Stimulated activated CD8-positive, alpha-beta memory T cell treated with anti-CD3 and anti-CD28 coated beads, Interleukin-2, amount 100 ng/mL, for 1 hour (primary cell): ENCODE measurements at places on chromosomes 2 and 18.

- DNase-seq, result no peak
Measured at GRCh38 chr2:120933693-120934573, 198.3 kb downstream of the GLI2 start.

DNA sequence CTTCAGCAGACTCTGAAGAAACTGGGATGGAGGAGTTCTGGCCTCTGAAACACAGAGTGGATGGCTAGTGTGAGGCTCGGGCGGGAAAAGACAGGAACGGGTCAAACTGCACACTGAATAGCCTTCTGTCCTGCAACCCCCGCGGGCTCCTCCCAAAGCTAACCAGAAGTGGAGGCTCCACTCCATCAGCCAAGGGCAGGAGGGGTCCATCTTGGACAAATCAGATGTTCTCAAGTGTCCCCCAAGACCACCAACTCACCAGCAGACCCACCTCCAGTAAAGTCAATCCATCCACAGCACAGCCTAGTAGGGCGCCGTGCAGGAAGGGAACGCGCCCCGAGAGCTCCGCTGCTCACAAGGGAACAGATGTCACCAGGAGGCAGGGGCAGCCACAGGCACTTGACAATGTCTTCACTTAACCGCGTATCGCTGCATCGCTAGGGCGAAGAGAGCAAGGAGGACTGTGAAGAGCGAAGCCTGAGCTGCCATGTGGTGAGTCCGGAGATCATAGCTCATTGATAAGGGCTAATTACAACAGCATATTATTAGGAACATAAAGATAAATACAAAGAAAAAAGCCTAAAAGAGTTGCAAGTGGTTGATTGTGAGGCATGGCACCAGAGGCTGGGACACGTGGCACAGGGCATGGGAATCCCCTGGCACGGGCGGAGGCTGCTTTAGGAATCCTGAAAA lies 494.6 kb upstream of the MYT1L start:
- DNase-seq, result no peak

- DNase-seq, result no peak
Measured at GRCh38 chr2:240716130-240716798, 24.6 kb downstream of the AQP12A start.

DNA sequence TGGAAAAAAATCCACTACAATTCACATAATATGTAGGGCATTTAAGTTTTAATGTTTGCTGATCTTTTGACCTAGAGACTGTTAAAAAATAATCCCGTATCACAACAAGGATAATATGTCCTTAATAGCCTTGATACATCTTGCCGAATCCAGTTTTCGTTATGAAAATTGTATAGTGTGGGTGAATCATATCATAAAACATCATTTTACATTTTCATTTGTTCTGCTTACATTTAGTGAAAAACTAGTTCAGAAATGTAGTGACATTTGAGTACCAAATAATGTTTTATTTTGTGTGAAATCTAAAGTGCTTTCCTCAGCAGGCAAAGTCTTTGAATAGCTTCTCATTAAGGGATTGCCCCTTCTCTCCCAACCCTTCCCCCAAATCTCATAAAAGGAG lies 1.9 kb downstream of the AFTPH start:
- DNase-seq, result no peak

GRCh38 chr2:110101280-110101844 lies 14.3 kb downstream of the MALL start:
- DNase-seq, result no peak

- DNase-seq, result no peak
Measured at GRCh38 chr2:157901325-157901724, 25.2 kb upstream of the ACVR1 start.

- DNase-seq, result no peak
Measured at GRCh38 chr2:240449764-240450531, 14.5 kb downstream of the GPC1 start.

GRCh38 chr2:209977386-209978239 lies 24.8 kb upstream of the RPE start:
- no peak for DNase-seq

- no peak for DNase-seq
Measured at GRCh38 chr2:235384624-235385023, 109.2 kb upstream of the AGAP1 start.

- DNase-seq, result no peak
Measured at GRCh38 chr2:128797092-128797491, 478.4 kb upstream of the HS6ST1 start.

GRCh38 chr2:220281771-220282170 lies 654.3 kb downstream of the SLC4A3 start:
- no peak for DNase-seq

DNA sequence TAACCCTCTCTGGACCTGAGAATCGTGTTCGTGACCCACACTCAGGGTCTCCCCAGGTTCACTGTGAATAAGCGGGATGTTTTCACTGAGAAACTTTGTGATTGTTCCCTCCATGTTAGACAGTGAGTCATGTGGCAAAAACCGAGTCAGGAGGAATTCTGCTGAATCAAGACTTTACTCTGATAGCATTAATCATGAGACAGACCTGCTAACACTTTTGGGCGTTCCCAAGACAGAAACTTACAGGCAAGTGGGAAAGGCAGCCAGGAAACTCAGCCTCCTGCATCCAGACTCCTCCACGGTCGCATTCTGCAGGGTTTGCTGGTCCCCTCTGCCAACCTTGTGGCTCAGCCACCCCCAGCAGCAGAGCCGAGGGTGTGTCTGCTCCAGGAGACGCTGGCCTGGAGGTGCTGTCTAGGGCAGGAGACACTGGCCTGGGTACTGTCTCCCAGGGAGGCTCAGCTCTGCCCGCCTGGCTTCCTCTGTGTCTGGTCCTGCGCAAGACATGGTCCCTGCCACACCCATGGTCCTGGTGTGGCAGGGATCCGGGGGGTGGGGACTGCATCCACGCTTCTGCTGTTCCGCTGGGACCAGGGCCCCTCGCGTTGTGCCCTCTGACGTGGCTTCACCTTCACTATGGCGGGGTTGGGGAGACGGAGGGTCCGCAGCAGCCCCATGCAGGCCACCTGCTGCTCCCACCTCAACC lies 177.4 kb downstream of the TWIST2 start:
- DNase-seq, result no peak

DNA sequence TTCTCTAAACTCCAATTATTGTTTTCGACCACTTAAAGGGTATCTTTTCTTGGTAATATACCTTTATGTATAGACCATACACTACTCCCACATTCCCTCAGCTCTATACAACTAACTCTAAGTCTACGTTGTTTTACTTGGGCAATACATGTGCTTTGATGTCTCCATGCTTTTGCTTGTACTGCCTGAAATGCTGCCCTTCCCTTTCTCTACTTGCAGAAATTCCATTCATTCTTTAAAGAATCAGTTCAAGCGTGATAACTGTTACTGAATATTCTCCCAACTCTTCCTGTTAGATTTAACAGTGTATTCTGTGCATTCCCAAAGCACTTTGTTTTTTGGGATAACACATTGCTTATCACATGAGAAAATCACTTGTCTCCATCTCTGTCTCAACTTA lies 157.0 kb upstream of the AQP4 start:
- DNase-seq, result no peak

DNA sequence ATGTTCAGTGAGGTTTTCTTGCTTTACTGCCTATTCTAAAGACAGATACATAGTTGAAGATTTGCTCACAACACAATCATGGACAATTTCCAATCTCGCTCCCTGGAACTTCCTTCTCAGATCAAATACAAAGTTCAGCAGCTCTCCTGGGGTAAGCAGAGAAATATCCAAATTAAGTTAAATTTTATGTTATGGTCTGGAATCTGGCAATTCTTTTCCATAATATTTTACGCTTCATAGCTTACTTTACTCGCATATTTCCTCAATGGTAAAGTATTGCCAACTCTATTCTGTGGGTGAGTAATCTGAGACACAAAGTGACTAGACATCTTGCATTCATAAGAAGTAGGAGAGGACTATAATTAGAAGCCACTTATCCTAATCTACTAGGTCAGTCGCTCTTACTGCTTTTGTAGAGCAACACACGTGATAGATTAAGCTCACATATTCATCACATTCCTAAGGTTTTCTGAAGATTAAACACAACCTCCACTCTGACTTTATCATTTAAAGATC lies 529.4 kb downstream of the CCDC85A start:
- no peak for DNase-seq

DNA sequence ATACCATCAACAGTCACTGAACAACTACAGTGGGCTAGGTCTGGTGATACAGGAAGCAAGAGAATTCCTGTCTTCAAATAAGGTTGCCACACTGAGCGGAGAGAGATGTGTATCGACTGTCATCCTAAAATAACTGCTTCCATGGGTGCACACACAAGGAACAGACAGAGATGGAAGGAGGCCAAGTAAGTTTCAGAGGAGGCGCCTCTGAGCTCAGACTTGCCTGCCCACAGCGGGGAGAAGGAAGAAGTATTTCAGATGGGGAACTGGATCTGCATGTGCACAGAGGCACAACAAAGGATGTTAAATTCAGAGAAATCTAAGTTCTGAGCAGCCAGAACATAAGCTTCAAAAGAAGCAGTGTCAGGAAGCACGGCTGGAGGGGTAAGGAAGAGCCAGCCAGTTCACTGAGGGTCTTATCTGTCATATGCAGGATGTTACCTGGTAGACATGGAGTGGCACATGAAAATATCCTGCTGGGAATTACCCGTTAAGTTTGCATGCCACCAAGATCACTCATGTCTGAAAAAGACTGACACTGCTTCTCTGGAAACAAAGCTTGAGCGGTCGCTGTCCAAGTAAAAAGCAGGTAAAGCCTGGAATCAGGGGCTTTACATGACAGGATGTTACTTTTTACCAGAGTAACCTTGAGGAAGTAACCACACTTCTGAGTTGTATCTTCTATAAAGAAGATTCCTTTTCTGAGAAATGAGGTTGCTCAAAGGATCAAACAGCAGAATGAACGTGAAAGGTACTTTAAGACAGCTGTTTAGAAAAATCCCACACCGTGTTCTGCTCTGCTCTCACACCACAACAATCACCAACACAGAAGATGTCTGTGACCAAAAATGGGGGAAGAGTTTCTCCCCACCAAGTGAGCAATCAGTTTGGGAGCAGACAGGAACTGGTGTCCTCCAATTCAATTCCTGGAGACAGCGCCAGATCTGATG lies 260.2 kb downstream of the NBAS start:
- no peak for DNase-seq

DNA sequence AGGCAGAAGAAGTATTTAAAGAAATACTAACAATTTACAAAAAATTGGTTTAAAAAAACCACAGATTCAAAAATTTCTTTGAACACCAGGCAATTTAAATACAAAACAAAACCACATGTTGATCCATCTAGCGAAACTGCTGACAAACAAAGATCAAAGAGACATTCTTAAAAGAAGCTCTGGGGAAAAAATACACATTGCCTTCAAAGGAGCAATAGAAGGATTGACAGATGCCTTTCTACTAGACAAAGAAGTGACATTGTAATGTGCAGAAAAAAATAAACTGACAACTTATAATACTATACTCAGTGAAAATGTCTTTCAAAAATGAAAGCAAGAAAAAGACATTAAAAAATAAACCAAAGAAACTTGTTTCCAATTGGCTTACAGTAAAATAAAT lies 12.6 kb upstream of the EIF2AK3 start:
- DNase-seq, result no peak

DNA sequence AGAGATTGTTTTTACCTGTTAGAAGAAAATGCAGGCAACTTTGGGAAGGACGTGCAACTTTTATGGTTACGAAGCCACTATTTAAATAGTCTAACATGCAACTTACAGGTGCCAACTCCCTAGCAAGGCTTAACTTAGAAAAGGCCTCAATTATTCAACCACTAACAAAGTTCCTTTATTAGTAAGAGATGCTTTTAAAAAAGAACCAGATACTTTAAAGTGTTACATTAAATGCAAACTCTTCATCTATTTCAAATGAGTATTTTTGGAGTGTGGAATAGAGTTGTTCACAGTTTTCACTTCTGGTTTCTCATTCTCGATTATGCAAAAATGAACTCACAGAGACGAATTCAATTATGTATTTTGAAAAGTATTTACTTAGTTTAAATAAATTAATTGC lies 51.7 kb downstream of the PELI1 start:
- DNase-seq, result no peak

GRCh38 chr2:172415157-172415864 lies 12.1 kb upstream of the ITGA6 start:
- DNase-seq, result no peak

GRCh38 chr2:115165529-115166109 lies 723.2 kb downstream of the DPP10 start:
- no peak for DNase-seq

- DNase-seq, result no peak
Measured at GRCh38 chr2:14288016-14288415, 344.5 kb upstream of the LRATD1 start.

GRCh38 chr2:61633250-61633649 lies 95.1 kb upstream of the XPO1 start:
- DNase-seq, result no peak

DNA sequence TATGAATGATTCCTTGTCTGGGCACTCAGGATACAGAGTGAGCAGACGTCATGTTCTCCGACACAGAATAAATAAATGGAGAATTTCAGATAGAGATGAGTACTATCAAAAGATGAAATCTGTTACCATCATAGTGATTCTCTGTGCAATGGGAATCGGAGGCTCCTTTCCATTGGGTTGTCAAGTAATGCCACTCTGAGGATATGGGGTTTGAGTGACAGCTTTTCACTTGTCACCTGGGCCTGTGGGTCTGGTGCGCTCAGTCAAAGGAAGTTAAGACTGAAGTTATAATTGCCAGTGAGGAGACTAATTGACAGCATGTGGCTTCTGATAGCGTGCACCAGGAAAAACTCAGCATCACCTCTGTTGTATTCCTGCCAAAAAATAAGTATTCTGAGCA lies 387.2 kb downstream of the SOX11 start:
- no peak for DNase-seq

GRCh38 chr2:22444281-22444680 lies 940.7 kb upstream of the KLHL29 start:
- no peak for DNase-seq

DNA sequence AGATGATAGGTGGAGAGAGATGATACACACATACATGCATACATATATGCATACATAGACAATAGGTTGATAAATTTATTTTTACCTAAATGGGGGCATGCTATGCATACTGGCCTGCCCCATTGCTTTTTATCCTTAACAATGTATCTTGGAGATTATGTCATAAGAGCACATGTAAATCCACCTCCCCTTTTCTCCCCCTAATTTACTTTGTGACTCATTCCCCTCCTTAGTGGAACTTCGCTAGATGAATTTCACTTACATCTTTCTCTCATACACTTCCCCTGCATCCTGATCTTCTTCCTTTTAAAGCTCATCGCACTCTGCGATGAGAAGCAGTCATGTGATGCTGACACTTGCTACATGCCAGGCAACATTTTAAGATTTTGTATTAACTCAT lies 223.6 kb downstream of the C1D start:
- no peak for DNase-seq

DNA sequence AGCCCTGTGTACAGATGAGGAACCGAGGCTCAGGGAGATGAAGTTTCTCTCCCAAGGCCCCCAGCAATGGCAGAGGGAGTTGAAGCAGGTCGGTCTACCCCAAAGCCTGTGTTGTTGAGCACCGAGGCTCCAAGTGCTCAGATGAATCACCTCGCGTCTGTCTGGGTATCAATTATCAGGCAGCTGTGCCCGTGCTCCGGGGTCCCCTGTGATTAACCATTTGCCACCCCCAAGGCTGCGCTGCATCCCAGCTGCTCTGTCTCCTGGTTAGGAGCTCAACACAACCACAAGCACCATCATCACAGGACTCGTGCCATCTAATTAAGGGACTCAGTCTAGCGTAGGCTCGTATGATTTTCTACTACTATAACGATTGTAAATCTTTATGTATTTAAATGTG lies 27.1 kb downstream of the LIPG start:
- DNase-seq, result no peak
